Renal pelvis (tissue), 12 donors: ENCODE measurements at places on chromosomes 1 and 21. TPM values are rescaled to one million over a fixed set of nuclear protein-coding genes. Genes with fewer than 3 reads are reported as not detected.

Gene CDK11A
- 35.7 TPM for polyA plus RNA-seq

Gene TNFRSF4
- polyA plus RNA-seq = 2.7 TPM

Gene SH2D1B
- polyA plus RNA-seq = 0.52 TPM

Gene PDE4DIP
- polyA plus RNA-seq = 122 TPM

DNA sequence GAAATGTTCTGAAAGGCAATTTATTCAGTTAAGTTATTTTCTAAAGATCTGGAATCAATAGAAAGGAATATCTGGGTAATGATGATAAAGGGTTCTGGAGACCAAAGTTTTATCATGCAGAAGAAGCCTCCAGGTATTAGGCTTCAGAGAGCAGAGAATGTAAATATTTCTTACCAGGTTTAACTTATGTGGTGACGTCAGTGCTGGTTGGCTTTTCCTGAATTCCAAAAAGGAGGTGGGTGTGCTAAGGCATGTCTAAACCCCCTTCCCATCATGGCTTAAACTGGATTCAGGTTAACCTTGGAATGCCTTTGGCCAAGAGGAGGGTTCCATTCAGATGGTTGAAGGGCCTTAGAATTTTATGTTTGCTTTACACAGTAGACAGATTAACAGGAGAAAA, 829.9 kb downstream of the NCAM2 start:
- DNase-seq = no peak

DNA sequence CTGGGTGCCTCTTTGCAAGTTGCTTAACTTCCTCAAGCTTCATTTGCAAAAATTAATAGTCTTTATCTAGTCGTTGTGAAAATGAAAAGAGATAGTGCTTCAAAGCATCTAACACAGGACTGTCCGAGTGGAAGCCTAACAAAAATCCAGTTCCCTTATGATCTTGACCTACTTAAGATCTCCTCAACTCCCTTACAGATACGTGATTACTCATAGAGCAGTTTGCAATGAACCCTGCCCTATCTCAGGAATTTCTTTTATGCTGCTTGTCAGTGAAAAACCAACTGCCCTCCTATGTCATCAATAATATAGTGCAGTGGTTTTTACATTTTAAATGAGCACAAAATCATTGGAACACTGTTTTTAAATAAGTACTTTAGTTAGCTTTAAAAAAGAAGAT, 314.3 kb downstream of the BACH1 start:
- DNase-seq = no peak

DNA sequence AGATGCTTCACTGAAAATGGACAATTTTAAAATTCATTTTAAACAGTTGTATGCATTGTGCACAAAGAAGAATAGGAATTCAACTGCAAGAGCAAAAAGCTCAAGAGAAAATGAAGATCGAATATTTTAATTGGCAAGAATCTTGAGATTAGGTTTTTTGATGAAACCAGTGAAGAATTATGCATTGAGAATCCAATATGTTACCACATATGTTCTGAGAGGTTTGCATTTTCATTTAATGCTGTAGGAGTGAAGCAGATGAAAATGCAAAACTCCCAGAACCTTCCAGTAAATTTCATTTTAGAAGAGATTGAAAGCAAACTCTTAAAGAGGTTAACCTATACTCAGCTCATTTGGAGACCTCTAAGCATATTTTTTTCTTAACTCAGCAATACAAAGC, 298.0 kb downstream of the OLFM3 start:
- DNase-seq = no peak

- DNase-seq = no peak
Observed at GRCh38 chr21:42222386-42222785, 3.4 kb downstream of the ABCG1 start.
